ENCODE measurements at places on chromosomes 16 and 17.

GRCh38 chr16:4209666-4210065, 32.2 kb downstream of the SRL start:
- no peak for DNase-seq

DNA sequence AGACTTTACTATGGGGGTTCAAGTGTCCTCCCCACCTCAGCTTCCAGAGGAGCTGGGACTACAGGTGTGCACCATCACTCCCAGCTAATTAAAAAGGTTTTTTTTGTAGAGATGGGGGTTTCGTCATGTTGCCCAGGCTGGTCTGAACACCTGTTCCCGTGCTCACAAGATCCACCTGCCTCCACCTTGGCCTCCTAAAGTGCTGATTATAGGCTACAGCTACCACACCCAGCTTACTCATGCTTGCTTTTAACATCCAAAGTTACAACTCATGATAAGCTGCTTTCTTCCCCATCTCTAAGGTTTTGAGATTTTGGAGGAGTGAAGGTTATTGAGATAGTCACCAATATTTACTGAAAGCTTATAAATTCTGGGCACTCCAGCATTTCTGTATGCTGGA, 2.6 kb downstream of the NUP88 start:
- no peak for DNase-seq

- no peak for DNase-seq
Observed at GRCh38 chr17:57315061-57316015, 59.0 kb downstream of the MSI2 start.

- no peak for DNase-seq
Observed at GRCh38 chr16:80893686-80894085, 89.3 kb upstream of the CDYL2 start.

DNA sequence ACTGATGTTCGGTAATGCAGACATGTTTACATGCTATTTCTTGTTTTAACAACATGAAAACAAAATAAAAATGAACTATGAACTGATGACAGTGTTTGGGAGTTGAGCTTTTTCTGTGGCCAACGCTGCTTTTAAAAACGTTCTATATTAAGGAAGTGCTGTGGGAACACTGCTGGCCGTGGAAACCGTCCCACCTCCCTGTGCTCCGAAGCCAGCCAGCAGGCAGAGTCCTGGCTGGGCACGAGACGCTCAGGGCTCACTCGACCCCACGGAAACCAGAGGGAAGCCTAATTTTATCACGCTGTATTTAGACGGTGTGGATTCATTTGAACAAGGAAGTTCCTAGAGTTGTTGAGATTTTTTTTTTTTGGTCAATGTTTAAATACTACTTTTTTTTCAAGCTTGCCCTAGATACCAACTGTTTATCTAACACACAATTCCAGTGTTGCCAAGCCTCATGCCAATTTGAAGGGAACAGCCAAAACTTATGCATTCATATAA, 25.8 kb downstream of the ADCY9 start:
- no peak for DNase-seq

DNA sequence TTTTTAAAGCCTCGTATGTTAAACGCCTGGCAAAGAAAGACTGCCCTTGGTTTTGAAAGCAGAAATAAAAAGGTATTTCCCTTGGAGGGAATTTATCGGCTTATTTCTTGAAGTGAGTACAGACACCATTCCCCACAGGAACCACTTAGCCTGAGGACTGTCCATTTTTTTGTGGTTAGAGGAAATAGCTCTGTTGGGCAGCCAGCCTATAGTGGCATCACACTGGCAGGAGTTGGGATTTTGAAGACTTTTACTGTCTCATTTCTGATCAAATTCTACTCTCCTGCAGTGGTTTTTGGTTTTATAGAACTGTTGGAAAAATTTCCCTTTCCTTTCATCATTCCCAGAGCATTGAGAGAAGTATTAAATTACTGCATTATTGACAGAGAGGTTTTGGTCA, 34.1 kb upstream of the CDC6 start:
- no peak for DNase-seq

- DNase-seq: no peak
Observed at GRCh38 chr16:55817236-55817912, 15.5 kb downstream of the CES1 start.

- DNase-seq: peak; percentile 77
Observed at GRCh38 chr16:47142821-47143676, 696 bp downstream of the NETO2 start.

DNA sequence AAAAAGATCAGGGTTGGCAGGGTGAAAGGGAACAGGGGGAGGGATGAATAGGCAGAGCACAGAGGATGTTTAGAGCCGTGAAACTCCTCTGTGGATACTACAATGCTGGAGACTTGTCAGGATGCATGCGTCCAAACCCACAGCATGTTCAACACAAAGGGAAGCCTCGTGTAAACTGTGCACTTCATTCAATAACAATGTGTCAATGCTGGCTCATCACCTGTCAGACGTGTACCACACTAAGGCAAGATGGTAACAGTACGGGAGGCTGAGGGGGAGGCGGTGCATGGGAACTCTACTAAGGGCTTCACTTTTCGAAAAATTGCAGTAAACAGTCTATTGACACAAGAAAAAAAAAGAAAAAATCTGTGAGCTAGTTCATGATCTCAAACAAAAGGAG, 63.7 kb downstream of the C16orf95 start:
- DNase-seq: no peak

GRCh38 chr17:48068491-48068961, 20.4 kb downstream of the NFE2L1 start:
- DNase-seq: peak; percentile 57

- no peak for DNase-seq
Observed at GRCh38 chr16:53766304-53767016, 62.5 kb downstream of the FTO start.

DNA sequence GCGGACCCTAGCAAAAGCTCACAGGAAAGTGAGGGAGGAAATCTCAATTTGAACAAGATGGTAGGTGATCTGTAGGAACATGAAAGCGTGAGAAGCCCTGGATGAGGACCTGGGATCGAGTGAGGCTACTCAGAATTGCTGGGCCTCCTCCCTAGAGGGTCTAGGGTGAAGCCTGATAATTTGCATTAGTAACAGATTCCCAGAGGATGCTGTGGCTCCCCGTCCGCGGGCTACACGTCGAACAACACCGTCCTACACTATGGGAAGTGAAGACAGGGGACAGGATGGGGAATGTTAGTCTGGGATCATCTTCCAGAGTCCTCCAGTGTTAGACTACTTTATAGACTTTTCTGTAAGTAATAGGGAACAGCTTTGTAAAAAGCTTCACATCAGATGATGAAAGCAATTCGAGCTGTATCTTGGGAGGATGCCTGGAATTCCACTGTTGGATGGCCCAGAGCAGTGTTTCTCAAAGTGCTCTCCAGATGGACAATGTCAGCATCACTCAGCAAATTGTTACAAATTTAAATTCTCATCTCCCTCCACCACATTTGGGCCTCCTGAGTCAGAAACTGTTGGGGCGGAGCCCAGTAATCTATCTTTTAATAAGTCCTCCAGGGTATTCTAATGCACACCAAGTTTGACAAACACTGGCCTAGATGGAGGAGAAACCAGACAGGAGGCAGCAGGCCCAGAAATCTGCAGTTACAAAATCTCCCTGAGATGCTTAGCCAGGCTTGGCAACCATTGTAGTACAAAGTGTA, 6.5 kb downstream of the FNDC8 start:
- DNase-seq: peak; percentile 85

DNA sequence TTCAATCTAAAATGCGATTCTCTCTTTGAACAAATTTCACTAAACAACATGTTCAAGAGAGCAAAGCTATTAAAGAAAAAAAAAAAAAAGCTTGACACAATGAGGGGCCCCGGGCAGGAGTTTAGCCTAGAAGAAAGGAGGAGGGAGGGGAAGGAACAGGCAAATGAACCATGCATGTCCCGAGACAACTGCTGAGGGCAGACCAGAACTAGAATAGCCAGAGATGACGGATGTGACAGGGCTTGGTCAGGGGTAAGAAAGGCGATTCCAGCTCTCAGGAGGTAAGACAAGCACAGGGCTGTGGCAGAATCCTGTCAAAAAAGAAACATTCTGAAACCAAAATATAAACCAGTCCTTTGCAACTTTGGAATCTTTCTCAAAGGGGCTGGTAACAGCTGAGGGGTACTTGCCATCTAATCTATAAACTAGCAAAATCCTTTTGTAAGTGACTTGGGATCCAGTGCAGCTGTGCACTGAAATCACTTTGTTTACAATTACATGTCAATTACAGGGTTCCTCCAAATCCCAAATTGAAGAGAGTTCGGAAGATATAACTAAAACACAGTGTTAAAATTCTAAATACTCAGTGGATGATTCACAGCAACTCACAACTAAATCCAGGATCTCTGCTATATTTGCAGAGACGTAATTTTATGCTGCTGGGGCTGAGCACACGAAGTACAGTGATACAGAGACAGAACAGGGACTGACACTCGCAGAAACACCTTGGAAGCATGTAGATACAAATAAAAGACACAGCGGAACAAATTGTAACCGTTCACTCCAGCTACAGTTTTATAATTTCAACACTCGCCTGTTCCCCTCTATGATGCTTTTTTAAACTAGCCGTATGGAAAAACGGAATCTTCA, 567.4 kb upstream of the ZFHX3 start:
- no peak for DNase-seq

DNA sequence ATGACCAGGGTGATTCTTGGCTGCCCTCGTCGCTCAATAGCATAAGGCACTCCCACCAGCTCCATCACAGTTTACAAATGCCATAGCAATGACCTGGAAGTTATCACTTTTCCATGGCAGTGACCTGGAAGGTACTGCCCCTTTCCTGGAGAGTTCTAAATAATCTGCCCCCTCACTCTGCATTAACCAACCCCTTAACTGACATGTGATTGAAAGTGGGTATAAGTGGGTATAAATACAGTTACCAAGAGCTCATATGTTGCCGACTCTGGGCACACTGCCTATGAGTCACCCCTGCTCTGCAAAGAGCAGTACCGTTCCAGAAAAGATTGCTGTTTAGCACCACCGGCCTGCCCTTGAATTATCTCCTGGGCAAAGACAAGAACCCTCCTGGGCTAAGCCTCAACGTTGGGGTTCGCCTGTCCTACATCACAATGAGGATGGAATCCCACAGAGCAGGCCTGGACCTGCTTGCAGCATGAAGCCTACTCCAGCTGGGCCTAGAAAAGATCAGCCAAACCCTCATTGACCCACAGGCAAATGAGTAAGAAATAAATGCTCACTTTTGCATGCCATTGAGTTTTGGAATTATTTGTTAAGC, 95.2 kb upstream of the SEC14L1 start:
- no peak for DNase-seq

DNA sequence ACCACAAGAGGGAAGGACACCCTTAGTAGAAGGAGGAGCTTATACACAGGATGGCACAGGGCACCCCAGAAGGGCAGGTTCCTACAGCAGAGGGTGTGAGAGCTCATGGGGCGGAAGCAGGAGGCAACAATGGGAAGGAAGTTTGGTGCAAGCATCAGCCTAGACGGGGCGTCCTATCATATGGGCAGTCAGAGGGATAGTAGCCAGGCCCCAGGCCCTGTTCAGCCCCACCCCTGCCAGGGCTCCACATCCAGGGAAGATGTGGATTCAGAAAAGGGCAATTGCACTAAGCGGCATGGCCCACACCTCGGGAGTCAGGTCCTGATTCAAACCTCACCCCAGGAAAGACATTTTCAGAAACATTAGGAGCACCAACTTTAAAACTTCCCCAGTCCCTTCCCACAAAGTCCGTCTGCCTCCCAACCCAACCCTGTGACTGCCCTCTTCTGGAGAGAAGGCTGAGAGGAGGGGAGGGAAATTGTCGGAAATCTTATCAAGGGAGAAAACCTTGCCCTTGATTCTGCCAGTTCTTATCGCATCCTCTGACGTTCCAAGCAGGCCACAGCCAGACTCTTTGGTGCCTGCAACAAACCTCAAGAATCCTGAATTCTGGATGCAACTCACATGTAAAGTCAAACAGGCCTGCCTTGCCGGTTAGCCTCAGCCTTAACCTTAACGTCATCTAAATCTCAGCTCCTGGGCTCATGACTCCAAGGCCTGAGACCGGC, 198.8 kb upstream of the CDH5 start:
- peak; percentile 48 for DNase-seq

DNA sequence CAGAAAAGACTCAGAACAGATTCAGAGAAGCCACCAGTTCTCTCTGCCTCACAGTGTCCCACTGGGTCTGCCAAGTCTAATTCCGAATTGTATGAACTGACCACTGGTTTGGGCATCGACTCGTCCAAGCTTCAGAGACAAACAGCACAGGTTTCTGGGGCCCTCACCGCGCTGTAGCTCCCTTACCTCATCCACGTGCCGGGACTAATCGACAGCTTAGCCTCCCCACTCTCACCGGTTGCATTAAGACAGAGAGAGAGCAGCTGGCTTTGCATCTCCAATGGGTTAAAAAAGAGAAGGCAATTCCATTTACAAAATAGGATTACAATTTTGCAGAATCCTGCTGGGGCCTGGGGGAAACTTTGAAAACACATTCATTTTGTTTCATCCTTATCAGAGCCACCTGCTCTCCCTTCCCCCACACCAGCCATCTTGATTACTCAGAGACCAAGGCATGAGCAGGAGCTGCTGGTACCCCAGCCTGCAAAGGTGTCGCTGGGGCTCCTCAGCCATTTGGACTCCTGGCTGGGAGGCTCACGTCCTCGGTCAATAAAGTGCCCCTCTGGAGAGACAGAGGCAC, 95.3 kb upstream of the RPL38 start:
- DNase-seq: no peak

DNA sequence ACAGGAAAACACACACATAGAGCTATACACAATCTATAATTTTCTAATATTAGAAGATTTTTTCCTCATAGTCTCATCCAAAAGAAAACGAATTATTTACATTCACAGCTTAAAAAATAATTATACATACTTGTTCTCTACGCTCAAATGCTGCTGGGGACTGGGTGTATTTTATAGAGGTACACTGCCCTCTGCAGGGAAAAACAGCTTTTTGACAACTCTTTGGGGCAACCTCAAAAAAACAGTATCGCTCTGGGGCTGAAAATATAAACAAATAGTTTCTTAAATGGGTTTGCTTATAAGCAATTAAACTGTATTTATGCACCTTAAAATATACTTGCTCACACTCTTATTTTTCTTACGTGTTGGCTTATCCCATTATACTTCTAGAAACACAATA, 261.8 kb upstream of the PSMD7 start:
- peak; percentile 20 for DNase-seq

- no peak for DNase-seq
Observed at GRCh38 chr17:74211141-74211911, 2.0 kb upstream of the TTYH2 start.

DNA sequence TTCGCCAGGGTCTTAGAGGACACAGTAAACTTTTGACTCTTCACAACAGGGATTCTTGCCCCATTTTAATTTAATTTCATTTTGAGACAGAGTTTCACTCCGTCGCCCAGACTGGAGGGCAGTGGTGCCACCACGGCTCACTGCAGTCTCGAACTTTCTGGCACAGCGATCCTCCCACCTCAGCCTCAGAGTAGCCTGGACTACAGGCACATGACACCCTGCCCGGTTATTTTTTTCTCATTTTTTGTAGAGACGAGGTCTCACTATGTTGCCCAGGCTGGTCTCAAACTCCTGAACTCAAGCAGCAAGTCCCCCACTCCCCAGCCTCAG, 329 bp upstream of the NLE1 start:
- DNase-seq: no peak
